ENCODE measurements at places on chromosomes 11 and 22.

GRCh38 chr11:87583931-87584330, 546.2 kb downstream of the TMEM135 start:
- no peak for DNase-seq

GRCh38 chr11:56917708-56918400, 70.9 kb upstream of the OR5AK2 start:
- DNase-seq: no peak

- DNase-seq: no peak
Observed at GRCh38 chr11:62457478-62457877, 38.6 kb downstream of the SCGB1A1 start.

DNA sequence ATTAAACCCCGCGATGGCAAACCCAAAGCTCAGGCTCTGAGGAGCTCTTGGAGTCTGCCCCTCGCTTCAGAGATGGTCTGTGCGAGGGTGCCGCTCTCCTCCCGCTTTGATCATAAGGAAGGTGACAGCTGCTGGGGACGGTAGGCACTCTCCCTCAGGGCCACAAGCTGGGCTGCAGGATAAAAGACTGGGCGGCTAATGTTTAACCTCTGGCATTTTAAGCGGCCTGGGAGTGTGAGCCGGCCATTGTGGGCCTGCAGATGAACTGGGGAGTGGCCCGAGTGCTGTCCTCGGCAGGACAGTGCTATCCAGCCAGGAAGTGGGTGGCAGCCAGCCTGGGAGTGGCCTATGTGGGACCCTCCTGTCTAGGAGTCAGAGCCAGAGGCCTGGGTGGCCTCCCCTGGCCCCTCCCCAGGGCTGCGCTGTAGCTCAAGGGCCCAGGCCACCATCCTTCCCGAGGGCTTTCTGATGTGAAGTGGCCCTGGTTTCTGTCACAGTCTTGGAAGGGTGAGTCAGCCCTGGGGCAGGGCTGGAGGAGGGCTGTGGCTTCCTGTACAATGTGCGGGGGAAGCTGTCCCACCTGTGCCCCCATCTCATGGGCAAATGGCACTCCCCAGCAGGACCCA, 58.7 kb upstream of the PRODH start:
- DNase-seq: no peak

- no peak for DNase-seq
Observed at GRCh38 chr11:27545946-27546345, 39.4 kb upstream of the LIN7C start.

- no peak for DNase-seq
Observed at GRCh38 chr22:36469094-36469710, 12.2 kb downstream of the TXN2 start.
